Right renal cortex interstitium (tissue), 3 donors: ENCODE measurements at places on chromosomes 4 and X. TPM values are rescaled to one million over a fixed set of nuclear protein-coding genes. Genes with fewer than 3 reads are reported as not detected.

TREX2 gene
- 0.24 TPM for polyA plus RNA-seq

G3BP2 gene
- 172 TPM for polyA plus RNA-seq

SLIT2 gene
- polyA plus RNA-seq, result 54.0 TPM

EPGN gene
- polyA plus RNA-seq, result 1.1 TPM

FAM9B gene
- polyA plus RNA-seq, result 0.24 TPM

TRIM75 gene
- not detected for polyA plus RNA-seq

SPANXN4 gene
- polyA plus RNA-seq, result not detected

CXorf49 gene
- not detected for polyA plus RNA-seq

XK gene
- polyA plus RNA-seq, result 1.3 TPM

BEX5 gene
- 18.8 TPM for polyA plus RNA-seq

CPE gene
- polyA plus RNA-seq, result 167 TPM

BCORL1 gene
- polyA plus RNA-seq, result 14.7 TPM

FAM184B gene
- polyA plus RNA-seq, result 0.61 TPM

ZBED1 gene
- 45.9 TPM for polyA plus RNA-seq

TCEAL2 gene
- polyA plus RNA-seq, result 26.0 TPM

NR3C2 gene
- 15.8 TPM for polyA plus RNA-seq

RNF212 gene
- 14.9 TPM for polyA plus RNA-seq

USP17L18 gene
- polyA plus RNA-seq, result not detected

VSIG4 gene
- 6.4 TPM for polyA plus RNA-seq

TLR1 gene
- polyA plus RNA-seq, result 3.8 TPM

TSPAN7 gene
- polyA plus RNA-seq, result 62.3 TPM

STS gene
- 6.1 TPM for polyA plus RNA-seq

IGSF1 gene
- 23.6 TPM for polyA plus RNA-seq

ADGRL3 gene
- 28.7 TPM for polyA plus RNA-seq

ATP8A1 gene
- polyA plus RNA-seq, result 31.9 TPM

DKK2 gene
- polyA plus RNA-seq, result 3.6 TPM

MAGEA2B gene
- not detected for polyA plus RNA-seq

CETN2 gene
- polyA plus RNA-seq, result 133 TPM

TIGD4 gene
- 2.1 TPM for polyA plus RNA-seq

MAGEE1 gene
- 6.0 TPM for polyA plus RNA-seq

WAS gene
- 2.9 TPM for polyA plus RNA-seq

VCX gene
- polyA plus RNA-seq, result not detected

SOWAHD gene
- 0.44 TPM for polyA plus RNA-seq

CPZ gene
- 18.0 TPM for polyA plus RNA-seq

CNOT6L gene
- 39.0 TPM for polyA plus RNA-seq

COX7B2 gene
- polyA plus RNA-seq, result not detected

FHDC1 gene
- polyA plus RNA-seq, result 4.0 TPM

POLN gene
- 2.8 TPM for polyA plus RNA-seq

MSX1 gene
- 0.64 TPM for polyA plus RNA-seq

CCDC149 gene
- polyA plus RNA-seq, result 16.1 TPM

RRH gene
- polyA plus RNA-seq, result 0.43 TPM

TMPRSS11D gene
- polyA plus RNA-seq, result not detected

HSD17B11 gene
- 69.2 TPM for polyA plus RNA-seq

PSAPL1 gene
- not detected for polyA plus RNA-seq

KCNE5 gene
- polyA plus RNA-seq, result 5.2 TPM

ASB9 gene
- 12.6 TPM for polyA plus RNA-seq

RTL9 gene
- polyA plus RNA-seq, result 0.18 TPM

SUPT20HL2 gene
- polyA plus RNA-seq, result 0.11 TPM

DMRTC1 gene
- polyA plus RNA-seq, result not detected

OTC gene
- not detected for polyA plus RNA-seq

PPP4R3C gene
- polyA plus RNA-seq, result not detected

TMSB15A gene
- 67.2 TPM for polyA plus RNA-seq

HELQ gene
- 16.9 TPM for polyA plus RNA-seq

AGA gene
- polyA plus RNA-seq, result 35.8 TPM
